ENCODE measurements at places on chromosomes 13 and 19.

DNA sequence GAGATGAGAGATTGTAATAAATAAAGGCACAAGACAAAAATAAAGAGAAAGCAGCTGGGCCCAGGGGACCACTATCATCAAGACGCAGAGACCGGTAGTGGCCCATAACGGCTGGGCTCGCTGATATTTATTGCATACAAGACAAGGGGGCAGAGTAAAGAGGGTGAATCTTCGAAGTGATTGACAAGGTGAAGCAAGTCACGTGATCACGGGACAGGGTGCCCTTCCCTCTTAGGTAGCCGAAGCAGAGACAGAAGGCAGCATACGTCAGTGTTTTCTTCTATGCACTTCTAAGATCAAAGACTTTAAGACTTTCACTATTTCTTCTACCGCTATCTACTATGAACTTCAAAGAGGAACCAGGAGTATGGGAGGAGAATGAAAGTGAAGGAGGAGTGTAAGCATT lies 4.6 kb upstream of the PRKCG start:
- no peak for DNase-seq

- no peak for DNase-seq
These were observed 86.6 kb upstream of the POSTN start for GRCh38 chr13:37685206-37685605.

- DNase-seq, result no peak
These were observed 8.0 kb downstream of the MAP2K2 start for GRCh38 chr19:4115818-4116385.

DNA sequence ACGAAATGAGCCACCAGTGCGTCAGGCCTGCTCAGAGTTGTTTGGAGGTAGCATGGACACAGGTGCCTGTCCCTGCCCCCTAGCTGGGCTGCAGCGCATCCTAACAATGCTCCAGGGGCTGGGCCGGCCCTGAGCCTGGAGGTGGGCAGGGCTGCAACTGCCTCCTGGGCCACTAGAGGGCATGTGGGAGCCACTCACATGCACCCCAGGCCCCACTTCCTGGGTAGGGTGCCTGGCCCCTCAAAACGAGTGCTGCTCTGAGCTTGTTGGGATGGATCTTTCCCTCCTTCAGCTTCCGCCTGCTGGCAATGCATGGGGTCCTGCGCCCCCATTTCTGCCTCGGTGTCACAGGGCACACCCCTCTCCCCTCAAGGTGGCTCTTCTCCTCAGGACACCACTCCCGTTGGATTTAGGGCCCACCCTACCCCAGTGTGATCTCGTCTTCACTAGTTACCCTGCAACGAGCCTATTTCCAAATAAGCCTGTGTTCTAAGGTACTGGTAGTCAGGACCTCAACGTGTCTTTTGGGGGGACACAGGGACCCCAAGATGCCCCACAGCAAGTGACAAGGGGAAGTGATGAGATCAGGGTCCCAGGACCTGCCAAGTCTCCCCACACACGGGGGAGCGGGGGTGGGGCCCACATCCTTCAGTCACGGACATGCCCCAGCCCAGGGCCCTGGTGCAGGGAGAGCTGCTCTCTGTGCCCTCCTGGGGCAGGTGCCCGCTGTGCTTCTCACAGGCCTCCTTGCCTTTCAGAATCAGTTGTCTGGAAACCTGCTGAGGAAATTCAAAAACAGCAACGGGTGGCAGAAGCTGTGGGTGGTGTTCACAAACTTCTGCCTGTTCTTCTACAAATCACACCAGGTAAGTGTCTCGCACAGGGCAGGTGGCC lies 131.3 kb downstream of the STK24 start:
- DNase-seq, result peak; percentile 74

- DNase-seq, result no peak
These were observed 407.2 kb downstream of the KCNRG start for GRCh38 chr13:50422181-50423148.

GRCh38 chr19:48095612-48096175 lies 14.9 kb downstream of the PLA2G4C start:
- no peak for DNase-seq

- no peak for DNase-seq
These were observed 12.7 kb downstream of the SLC25A42 start for GRCh38 chr19:19076476-19076875.

GRCh38 chr13:51453207-51453958 lies 547 bp upstream of the INTS6 start:
- no peak for DNase-seq

- DNase-seq, result no peak
These were observed 1206.1 kb downstream of the EFNB2 start for GRCh38 chr13:105329359-105329758.

GRCh38 chr19:55082020-55082851 lies 6.6 kb downstream of the EPS8L1 start:
- peak; percentile 89 for DNase-seq

GRCh38 chr19:48745208-48745995 lies 1.3 kb downstream of the IZUMO1 start:
- DNase-seq, result no peak

DNA sequence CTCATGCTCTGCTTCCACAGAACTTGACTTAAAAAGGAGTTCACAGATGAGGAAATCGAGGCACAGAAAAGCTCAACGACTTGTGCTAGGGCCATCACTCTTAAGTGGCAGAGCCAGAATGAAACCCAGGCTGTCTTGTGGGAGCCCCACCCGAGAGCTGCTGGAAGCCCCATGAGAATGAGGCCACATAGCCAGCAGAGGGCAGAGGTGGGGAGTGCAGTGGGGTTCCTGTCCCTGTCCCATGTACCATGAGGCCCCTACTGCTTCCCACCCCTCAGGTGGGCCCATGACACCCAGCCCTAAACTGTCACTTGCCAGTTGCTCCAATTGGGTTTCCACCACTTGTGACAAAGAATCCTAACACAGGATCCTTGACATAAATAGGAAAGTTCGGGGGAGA lies 175.9 kb downstream of the IRS2 start:
- no peak for DNase-seq

DNA sequence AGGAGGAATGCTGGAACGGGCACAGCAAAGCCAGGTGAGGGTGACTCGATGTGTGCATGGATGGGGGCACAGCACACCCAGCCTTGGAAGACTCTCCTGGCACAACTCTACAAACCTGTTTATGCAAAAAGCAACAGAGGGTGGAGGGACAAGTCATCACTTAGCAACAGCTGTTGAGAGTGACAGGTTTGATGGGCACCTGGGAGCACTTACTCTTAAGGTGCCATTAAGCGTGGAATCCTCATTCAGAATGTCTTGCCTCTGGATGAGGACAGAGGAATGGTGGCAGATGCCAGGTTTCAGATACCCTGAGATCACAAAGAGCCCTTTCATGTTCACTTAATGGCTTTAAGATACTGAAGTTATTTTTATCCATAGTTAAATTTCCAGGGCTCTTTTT lies 97.0 kb downstream of the DCT start:
- DNase-seq, result no peak

DNA sequence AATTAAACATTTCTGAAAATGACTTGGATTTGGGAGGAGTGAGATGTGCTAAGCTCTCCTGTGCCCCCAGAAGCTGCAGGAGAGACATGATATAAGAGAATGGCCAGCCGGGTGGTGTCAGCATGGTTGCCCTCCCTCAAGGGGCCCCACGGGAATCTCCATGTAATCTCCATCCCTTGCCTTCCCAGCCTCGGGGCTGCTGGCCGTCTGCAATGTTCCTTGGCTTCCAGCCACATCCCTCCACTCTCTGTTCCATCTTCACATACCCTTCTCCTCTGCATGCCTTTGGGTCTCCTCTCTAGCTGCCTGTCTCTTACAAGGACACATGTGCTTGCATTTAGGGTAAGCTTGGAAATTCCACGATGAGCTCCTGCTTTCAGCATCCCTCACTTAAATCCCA lies 172.0 kb downstream of the TSHZ3 start:
- no peak for DNase-seq

DNA sequence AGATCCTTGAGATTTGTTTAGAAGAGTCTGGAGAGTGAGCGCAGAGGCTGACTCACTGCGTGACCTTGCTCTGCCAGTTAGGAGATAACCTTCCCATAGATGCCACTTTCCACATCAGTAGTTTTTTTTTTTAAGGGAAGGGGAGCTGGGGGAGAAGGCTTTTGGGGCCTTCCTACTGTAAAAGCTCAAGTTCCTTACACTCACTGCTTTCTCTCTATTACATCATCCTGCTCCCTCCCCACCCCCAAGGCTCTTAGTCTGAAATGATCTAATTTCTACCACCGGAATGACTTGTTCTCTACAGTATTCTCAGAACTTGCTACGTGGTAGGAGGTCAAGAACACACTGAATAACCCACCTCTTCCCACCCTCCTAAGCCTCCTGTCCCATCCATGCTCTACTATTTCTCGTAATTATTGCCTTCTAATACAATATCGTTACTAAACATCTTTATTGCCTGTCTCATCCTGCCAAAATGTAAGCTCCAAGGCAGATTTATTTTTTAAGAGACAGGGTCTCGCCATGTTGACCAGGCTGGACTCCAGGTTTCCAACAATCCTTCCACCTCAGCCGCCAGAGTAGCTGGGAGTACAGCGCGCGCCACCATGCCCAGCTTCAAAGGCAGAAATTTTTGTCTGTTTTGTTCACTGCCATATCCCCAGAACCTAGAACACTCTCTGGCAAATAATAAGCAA lies 1.2 kb downstream of the LONP1 start:
- DNase-seq, result no peak

DNA sequence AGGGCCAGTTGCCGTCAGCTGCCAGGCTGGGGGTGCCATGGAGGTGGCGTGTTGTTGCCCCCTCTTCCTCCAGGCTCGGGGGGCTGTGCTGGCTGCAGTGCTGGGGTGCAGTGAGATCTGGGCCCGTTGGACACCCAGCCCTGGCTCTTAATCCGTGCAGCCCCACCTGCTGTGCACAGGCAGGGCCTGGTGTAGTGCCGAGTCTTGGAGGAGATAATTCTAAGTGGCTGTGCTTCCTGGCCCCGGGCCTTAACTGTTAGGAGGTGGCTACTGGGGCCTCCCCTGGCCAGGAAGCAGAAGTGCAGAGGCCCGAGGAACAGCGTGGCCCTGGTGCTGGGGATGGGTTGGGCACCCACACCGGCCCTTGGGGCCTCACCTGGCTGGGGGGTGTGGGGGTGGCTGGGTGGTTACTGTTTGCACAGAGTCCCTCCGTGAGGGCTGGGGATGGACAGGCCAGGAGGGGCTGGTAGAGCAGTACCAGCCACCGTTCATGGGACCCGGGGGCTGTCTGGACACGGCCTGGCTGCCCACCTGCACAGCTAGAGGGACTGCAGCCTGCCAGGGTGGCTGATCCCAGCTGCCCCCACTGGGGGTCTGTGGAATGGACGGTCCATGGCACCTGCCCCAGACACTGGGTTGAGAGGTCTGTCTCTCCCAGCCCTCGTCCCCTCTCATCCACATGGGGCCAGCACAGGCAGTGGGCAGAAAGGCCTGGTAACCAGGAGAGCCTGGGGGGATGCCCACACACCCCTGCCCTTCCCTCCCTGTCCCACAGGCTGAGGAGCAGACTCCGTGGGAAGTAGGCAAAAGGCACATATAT lies 3.3 kb downstream of the GPX4 start:
- peak; percentile 62 for DNase-seq

DNA sequence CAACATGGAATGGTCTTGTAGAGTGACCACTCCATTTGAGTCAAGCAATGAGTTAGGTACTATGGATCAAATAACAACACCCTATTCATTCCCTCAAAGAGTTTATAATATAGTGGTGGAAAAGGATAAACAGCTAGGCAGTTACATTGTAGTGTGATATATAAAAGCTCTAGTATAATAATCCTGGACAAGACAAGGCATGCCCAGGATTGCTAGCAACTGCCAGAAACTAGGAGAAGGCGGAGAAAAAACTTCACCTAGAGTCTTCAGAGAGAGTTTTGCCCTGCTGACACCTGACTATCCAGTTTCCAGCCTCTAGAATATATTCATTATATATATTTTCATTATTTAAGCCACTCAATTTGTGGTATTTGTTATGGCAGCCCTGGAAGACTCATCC lies 530.6 kb downstream of the KLF12 start:
- no peak for DNase-seq

- DNase-seq, result no peak
These were observed 3.5 kb downstream of the CCDC169 start for GRCh38 chr13:36294096-36294495.

- no peak for DNase-seq
These were observed 400.5 kb upstream of the SLC10A2 start for GRCh38 chr13:103466761-103467160.

- no peak for DNase-seq
These were observed 204.7 kb downstream of the SHISA2 start for GRCh38 chr13:25847145-25847544.

DNA sequence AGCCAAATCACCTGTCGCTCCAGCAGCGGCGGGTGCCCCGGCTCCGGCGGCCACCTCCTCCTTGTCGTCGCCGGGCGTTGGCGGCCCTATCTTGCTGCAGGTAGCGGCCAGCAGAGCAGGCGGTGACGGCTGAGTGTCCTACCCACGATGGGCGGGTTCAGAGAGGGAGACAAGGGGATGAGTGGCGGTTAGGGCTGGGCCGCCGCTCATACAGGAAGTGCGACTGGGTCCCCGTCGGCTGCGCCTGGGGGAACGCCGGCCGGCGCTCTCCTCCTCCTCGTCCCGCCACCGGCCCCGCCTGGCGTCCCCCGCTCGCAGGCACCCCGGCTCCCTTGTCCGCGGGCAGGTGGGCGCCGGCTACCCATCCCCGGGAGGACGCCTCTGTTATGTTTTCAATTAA lies 1692.0 kb downstream of the SLITRK5 start:
- DNase-seq, result peak; percentile 76

- no peak for DNase-seq
These were observed 89.2 kb downstream of the DHRS12 start for GRCh38 chr13:51714663-51715168.

GRCh38 chr13:34990399-34991214 lies 48.5 kb downstream of the NBEA start:
- DNase-seq, result no peak

- no peak for DNase-seq
These were observed 4.7 kb upstream of the KBTBD7 start for GRCh38 chr13:41199079-41199478.

- DNase-seq, result no peak
These were observed 343.1 kb downstream of the MZT1 start for GRCh38 chr13:72384186-72384823.

DNA sequence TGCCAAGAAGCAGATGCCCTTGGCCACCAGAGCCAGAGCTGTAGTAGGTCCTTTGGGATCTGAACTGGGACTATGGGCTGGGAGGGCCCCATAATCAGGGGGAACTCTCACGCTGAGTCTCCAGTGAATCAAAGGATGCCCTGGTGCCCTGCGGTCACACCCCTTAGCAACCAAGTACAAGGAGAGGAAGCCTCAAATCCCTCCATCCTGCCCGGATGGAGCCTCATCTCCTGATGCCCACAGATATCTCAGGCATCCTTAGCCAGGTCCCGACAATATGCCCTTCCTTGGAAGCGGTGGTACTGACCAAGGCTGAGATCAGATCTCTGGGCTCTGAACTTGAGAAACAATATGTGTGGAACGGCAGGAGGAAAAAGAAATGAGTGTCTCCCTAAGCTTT lies 1.7 kb downstream of the PLEKHA4 start:
- DNase-seq, result no peak
